ENCODE measurements at places on chromosomes 2 and 18.

DNA sequence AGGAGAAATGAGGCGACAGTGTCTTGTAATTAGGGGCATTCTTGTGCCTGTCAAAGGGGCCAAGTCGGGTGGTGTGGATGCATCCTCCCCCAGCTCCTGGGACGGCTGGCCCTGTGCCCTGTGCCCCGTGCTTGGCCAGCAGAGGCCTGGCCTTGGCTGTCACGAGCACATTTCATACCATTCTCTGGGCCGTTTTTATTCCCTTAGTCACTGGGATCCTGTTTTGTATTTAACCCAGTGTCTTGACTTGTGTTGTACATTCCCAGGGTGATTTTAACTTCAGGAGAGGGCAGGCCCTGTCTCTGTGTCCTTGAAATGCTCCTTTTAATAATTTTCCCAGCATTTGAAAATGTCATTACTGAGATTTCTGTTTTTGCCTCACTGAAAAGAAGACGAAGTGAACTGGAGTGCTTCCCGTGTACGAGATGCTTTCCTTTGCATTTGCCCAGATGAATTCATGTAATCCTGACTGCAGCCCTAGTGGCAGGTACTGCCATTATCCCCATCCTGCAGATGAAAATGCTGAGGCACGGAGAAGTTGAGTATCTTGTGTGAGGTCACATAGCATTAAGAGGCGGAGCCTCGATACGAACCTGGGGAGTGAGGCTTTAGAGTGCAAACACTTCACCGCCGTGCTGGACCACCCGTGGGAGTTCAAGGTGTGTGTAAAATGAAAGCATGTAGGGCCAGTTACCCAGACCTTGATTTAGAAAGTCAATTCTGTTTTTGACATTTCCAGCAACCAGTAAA is 57.0 kb downstream of the SH3RF3 start:
- DNase-seq = peak; percentile 26

DNA sequence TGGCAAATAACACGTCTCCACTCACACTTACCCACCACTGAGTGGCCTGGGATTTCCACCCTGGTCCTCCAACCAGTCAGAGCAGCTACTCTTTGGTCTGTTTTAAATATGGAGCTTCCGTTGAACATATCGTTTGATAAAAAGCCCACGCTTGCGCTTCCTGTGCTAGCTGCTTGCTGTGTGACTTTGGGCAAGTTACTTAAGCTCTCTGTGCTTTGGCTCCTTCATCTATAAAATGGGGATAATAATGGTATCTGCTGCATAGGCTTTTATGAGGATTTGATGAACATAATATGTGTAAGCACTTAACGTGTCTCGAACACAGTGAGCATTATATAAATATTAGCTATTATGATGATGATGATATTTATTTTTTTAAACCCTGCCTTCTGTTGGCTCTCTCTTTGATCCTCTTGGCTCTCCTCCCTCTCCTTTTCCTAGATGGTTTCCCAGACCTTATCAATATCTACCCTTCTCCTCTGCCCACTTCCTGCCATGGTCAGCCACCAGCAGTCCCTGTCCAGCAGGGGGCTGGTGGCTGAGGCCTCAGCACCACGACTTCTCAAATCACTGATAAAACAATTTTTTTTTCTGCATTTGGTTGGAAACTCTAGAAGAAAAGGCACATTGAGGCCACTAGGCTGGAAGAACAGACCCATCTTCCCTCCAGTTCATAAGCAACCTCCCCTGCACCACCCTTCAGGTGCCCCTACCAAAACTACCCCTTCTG is 191.9 kb downstream of the LOXHD1 start:
- DNase-seq = no peak

- no peak for DNase-seq
These were observed 8.8 kb downstream of the NABP1 start for GRCh38 chr2:191686729-191687128.

DNA sequence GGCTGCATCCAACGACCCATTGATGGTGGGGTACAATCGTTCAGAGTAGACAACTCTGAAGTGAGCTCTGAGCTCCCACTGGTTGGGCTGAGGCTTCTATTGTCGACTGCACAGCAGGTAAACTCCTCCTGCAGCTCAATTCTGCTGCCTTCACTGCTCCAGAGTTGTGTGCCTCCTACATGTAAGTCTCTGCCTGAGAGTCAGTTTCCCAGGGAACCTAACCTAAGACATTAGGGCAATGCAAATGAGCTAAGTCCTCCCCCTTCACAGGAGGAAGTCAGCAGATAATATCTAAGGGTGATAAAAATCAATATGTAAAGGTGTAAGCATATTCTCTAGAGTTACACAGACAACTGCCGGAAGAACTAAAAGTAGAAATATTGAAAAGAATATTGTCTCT is 22.5 kb upstream of the ACYP2 start:
- DNase-seq = no peak

DNA sequence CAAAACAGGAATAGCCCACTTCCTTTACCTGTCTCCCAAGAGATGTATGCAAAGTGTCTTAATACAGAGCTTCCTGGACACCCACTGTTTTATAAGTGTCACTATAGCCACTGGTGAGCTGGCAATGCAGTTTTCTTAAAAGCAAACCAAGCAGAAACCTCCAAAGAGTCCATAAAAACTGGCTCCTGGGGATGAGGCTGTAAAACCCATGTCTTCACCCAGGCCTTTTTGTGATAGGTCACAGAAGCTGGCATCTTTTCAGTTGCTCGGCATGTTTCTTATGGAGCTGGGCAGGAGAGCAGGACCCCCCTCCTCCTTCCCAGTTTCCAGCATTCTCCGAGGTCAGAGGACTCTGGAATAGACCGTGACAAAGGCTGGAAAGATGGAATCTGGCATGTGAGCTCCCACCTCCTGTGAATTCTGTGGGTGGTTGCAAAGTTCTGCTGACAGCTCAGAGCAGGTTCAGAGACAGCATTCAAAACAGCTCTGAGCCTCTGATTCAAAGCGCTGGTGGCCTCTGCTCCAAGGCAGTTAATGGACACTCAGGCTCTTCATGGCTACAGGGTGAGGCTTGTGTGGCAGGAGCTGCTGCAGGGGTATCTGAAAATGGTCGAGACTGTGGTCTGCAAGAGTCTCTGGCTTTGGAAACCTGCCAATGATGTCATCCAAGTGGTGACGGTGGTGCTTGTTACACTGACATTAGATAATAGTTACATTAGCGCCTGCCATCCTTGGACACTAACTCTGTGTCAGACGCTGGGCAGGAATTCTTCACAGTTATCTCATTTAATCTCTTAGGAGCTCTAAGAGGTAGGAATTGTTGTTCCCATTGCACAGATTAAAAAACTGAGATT is 283.4 kb downstream of the CLIP4 start:
- peak; percentile 42 for DNase-seq

DNA sequence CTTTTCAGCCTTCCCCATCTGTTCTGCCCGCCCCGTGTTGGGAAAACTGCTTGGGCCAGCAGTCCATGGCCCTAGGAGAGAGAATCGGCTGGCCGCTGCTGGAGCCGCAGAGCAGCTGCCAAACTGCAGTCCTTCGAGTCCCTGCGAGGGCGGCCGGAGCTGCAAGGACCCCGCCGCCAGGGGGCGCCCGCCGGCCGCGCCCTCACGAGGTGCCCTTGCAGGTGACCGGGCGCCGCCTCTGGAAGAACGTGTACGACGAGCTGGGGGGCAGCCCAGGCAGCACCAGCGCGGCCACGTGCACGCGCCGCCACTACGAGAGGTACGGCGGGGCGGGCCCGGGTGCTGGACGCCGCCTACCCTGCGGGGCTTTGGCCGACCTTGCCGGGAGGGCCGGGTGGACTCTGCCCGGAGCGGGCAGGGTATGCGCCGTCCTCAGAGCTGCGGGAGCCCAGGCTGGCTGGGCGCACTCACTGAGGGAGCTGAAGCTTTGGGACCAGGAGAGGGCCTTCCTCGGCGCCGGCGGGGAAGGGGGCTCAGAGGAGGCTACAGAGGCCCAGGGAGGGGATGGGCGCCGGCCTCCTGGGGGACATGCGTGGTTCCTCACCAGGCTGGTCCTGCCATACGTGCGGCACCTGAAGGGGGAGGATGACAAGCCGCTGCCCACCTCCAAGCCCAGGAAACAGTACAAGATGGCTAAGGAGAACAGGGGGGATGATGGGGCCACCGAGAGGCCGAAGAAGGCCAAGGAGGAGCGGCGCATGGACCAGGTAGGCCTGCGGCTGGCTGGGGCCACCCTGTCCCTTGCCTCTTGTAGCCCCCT is 13.6 kb downstream of the ARID5A start:
- DNase-seq = no peak

GRCh38 chr18:21997207-21998143 is 171.9 kb upstream of the GATA6 start:
- DNase-seq = peak; percentile 51

GRCh38 chr2:20484810-20485611 is 38.1 kb downstream of the RHOB start:
- no peak for DNase-seq

GRCh38 chr2:6881046-6881445 is 3.5 kb downstream of the RSAD2 start:
- no peak for DNase-seq

DNA sequence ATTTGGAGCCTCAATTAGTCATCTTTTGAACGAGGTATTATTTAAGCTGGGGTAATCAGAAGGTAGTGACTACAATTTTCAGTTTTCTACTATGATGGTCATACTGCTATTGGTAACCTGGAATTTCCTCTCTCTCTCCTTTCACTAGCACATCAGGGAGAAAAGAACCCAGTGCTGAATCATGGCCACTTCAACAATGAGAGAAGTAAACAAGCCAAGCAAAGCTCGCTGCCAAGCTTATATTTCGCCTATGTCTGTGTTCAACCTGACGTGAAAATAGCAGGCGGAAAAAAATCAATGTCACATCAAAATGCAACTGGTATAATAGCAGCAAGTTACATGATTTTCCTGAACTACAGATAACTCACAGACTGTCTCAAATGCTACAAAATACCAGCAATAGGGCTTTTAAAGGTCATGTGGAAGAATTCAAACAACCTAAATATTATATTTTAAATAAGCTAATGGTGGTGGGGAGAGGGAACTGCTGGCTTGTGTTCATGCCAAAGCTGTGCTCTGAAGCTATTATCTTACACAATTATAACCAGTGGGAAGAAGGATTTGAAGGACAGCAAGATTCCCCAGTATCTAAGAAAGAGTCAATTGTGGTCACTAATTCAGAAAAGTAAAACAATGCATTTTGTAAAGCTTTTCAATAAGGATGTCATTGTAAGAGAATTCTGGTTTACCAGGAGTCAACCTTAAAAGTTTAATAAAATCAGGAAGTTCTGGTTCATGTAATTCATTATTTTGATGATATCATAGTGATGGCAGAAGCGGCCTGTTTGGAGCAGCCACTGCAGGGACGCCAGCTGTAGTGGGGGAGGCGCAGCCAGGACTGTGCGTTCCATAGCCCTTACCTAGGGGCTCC is 38.0 kb downstream of the RNF152 start:
- no peak for DNase-seq

GRCh38 chr2:96580771-96581170 is 44.2 kb downstream of the ARID5A start:
- no peak for DNase-seq

GRCh38 chr18:74326231-74326630 is 10.6 kb downstream of the C18orf63 start:
- no peak for DNase-seq

DNA sequence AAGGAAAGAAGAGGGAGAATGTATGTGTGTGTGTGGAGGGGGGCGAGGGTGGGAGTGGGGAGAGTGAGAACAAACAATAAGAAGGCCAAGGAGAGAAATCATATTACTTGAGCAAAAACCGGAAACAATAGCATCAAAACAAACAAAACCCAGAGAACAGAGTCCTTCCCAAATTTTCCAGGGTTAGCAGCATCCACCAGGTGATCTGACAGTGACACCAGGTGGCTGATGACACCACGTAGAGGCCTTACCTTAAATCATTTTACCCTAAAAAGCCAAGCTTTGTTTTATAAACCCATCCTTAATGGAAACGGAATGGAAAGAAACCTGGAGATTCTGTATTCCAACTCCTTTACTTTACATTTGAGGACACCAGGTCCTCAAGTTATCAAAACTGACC is 42.9 kb downstream of the CDCA7 start:
- no peak for DNase-seq

GRCh38 chr2:23595021-23595420 is 210.0 kb downstream of the KLHL29 start:
- DNase-seq = no peak

DNA sequence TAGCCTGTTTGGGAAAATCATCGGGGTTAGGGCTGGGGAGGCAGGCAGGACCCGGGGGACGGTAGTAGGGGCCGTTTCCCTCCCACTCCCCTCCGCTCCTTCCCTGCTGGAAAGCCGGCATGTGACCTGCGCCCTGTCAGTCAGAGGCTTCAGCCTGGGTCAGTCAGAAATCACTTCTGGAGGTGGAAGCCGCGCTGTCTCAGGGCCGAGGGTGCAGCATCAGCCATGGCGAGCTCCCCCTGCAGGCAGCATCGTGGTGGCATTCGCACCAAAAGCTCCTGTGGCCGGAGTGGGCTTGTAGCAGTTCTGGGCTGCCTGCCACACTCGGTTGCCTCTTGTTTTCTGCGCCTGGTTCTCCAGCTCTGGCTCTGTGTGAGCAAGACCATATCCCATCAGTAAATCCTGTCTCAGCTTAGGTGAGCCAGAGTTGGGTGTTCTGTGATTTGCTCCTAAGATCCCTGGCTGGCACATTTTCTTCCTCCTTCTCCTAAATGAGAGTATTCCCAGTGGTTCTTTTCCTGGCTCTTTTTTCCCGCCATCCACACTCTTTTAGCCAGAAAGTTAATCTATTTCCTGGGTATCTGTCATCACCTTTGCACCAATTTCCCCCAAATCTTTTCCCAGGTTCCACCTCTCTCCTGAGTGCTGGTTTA is 123.9 kb upstream of the CD302 start:
- peak; percentile 38 for DNase-seq

GRCh38 chr18:40577239-40577980 is 1377.6 kb upstream of the PIK3C3 start:
- DNase-seq = no peak

GRCh38 chr2:44713170-44713569 is 228.3 kb upstream of the SIX3 start:
- DNase-seq = no peak

GRCh38 chr2:59151805-59152204 is 910.7 kb upstream of the FANCL start:
- DNase-seq = no peak

DNA sequence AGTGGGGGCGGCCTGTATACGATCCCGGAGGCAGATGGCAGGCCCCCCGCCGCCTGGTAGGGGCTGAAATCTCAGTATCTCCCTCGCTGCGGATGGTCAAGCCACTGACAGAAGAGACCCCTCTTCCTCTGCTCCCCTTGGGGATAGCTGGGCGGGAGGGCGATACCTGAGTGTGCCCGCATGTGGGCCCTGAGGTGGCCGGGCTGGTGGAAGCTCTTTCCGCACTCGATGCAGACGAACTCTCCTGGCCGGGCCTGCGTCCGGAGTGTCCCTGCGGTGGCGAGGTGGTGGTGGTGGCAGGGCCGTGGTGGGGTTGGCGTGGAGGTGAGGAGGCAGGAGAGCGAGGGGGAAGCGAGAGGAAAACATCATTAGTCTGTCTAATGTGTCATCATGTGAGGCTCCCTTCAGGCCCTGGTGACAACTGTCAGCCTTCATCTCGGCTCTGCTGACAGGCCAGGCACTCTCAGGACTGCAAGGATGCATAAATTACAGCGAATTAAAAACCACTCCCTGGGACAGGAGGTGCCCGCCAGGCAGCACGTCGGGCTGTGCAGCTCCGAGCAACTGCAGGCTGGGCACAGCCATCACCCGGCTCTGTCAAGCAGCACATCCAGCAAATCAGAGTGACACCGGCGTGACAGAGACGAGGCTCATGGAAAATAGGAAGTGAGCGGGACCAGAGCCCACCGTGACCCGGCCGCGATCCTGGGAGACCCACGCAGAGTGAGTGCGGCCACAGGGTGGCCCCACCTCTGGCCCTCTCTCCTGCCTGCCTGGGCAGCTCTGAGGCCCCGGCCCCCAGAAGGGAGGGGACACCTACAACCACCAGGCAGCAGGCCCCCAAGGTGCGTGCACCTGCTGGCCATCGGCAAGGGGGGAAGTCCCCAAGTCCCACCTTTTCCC is 123.5 kb downstream of the ZNF516 start:
- DNase-seq = no peak

All from kidney glomerular epithelial cell (primary cell).